ENCODE measurements at places on chromosomes 11 and 22.

DNA sequence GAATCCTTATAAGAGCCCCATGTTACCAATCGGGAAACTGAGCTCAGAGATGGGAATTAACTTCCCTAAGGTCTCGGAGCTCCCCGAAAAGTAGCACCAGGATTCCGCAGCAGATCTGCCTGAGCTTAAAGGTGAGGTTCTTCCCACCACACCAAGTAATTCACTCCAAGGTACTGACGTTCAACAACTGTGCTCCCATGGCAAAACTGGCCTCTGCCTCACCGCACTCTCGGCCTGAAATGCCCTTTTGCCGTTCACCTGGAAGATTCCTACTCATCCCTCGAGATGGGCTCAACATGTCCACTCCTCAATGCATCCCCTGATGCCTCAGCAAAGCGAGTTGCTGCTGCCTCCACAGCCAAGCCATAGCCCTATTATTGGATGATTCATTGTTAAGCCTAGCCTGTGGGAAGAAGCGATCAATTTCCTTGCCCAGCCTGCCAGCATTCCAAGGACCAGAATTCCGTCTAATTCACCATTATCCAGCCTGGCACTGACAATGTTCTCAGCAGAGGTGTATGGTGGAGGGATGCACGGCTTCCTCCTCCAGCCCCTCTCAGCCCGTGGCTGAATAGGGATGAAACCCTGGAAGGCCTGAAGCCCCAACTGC, 4.2 kb downstream of the PLAAT3 start:
- DNase-seq: no peak

- DNase-seq: peak; percentile 8
These were observed 418.8 kb upstream of the LUZP2 start for GRCh38 chr11:24078018-24078417.

DNA sequence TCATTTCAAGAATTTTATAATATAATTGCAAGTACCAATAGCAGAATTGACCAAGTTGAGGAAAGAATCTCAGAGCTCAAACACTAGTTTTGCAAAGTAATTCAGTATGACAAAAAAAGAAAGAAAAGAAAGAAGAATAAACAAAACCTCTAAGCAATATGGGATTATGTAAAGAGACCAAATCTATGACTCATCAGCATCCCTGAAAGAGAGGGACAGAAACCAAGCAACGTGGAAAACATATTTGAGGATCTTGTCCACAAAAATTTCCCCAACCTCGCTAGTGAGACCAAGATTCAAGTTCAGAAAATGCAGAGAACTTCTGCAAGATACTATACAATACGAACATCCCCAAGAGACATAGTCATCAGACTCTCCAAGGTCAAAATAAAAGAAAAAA, 203.7 kb upstream of the DDI1 start:
- no peak for DNase-seq

GRCh38 chr22:41919357-41920224, 4.7 kb upstream of the SHISA8 start:
- DNase-seq: peak; percentile 35

DNA sequence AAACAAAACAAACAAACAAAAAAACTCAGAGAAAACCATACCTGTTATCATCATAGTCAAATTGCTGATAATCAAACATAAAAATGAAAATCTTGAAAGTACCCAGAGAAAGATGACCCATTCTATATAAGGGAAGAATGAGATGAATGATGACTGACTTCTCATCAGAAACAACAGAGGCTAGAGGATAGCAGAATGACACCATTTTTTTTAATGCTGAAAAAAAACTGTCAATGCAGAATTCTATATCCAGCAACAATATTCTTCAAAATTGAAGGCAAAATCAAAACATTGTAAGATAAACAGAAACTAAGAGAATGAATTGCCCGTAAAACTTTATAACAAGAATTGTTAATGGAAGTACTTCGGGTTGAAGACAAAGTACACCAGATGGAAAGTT, 122.1 kb downstream of the ENTHD1 start:
- DNase-seq: no peak

- DNase-seq: no peak
These were observed 33.7 kb downstream of the A4GALT start for GRCh38 chr22:42686756-42687491.

GRCh38 chr11:113667801-113668200, 38.3 kb downstream of the TMPRSS5 start:
- DNase-seq: no peak

DNA sequence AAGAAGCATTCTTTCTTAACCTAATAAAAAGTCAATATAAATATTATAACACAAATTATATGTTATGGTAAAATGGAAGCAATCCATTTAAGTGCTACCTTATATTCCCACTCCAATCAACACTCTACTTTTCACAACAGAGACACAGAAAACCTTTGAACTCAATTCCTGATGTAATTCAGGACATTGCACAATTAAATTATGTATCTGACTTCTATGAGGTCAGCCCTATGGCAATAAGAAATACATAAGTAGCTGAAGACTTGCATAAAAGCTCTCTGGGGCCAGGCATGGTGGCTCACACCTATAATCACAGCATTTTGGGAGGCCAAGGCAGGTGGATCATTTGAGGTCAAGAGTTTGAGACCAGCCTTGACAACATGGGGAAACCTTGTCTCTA, 6.8 kb downstream of the OR4D10 start:
- DNase-seq: no peak

GRCh38 chr22:29693161-29693560, 26.6 kb upstream of the CABP7 start:
- peak; percentile 20 for DNase-seq

DNA sequence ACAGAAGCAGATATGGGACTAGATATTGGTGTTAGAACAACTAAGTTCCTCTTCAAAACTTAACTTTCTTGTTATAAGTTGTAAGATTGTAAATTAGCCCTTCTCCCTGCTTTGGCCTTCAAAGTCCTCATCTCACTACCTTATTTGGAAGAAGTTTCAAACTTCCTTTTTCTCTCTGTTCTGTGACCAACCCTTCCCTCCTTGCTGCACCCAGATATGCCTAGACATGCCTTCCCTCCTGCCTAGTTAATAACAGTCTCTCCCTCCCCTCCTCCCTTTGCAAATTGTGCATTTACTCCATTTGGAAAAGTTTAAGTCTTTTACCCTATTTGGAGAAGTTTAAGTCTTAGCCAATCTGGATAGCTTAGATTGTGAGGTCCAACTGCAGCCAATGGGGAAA, 4.9 kb downstream of the OR52K2 start:
- DNase-seq: no peak

- no peak for DNase-seq
These were observed 13.2 kb downstream of the C11orf87 start for GRCh38 chr11:109435121-109435742.

DNA sequence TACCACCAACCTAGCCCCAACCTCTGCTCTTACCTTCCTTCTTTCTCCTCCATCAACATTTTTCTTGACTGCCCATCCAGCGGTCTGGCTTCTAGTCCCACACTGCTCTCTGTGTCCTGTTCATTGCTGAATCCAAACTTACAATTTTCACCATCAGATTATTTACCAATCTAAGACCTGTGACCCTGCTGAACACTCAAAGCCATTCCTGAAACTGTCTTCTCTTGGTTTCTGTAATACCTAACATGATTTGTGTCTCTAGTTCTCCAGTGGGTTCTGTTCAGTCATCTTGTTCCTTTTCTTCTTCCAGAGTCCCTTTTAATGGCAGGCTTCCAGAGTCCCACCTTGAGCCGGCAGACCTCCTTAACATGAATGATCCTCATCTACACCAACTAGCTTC, 24.1 kb downstream of the RRAS2 start:
- no peak for DNase-seq

DNA sequence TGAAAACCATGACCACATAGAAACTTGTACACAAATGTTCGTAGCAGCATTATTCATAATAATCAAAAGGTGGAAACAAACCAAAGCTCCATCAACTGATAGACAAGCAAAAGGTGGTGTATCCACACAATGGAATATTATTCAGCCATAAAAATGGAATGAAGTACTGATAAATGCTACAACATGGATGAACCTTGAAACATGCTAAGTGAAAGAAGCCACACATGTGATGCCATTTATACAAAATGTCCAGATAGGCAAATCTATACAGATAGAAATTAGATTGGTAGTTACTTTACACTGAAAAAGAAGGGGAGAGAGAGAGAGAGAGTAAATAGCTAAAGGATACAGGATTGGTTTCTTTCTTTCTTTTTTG, 27.7 kb downstream of the MAPK1 start:
- no peak for DNase-seq

GRCh38 chr11:129259931-129260348, 67.8 kb upstream of the ARHGAP32 start:
- no peak for DNase-seq

GRCh38 chr11:57487021-57487778, 26.9 kb downstream of the RTN4RL2 start:
- no peak for DNase-seq

DNA sequence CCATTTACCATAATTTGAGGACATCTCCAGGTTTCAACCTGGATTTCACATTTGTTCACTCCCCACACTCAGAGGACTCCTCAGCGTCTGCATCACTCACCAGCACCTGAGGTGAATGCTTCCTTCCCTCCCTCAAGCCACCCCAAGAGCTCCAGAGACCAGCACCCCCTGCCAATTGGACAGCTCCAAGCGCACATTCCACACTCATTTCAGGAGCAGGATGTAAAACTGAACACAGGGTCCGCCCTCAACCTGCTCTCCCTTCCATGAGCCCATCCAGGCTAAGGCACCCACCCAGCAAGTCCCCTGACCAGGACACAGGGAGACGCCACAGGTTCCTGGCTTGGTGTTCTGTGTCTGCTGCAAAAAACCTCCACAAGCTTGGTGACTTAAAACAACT, 3.9 kb downstream of the SCGB1D1 start:
- DNase-seq: no peak

DNA sequence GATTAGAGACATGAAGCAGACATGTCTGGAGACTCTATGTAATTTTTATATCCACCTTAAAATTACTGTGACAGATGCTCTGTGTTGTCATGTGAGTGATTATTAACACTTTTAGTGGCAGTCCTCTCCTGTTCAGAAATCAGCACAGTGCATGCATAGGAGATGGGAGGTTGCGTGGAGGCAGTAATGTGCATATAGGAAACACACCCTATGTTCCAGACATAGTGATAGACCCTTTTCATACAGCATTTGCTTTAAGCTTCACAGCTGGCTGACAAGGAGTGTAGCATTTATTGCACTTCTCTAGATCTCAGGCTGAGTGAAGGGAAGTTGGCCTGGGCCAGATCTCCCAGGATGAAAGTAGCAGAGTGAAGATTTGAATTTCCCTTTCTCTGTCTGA, 102.3 kb upstream of the SYN3 start:
- no peak for DNase-seq

DNA sequence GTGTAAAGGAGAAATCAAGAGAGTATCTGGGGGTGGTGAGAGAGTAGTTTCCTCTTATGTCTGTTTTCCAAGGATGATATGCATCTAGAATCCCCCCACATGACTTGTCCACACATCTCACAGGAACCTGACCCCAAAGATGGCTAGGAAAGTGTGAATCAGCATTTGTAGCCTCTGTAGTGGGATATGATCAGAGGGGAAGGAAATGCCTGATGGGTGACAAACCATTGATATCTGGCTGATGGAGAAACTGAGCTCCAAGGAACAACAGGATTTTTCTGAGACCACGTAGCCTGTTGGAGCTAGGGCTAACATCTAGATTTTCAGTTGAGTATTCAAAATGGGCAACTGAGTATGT, 369.4 kb downstream of the DDX10 start:
- no peak for DNase-seq

GRCh38 chr11:2166091-2166851, 5.3 kb upstream of the INS start:
- no peak for DNase-seq

- no peak for DNase-seq
These were observed 35.3 kb downstream of the IMMP1L start for GRCh38 chr11:31474083-31474482.

DNA sequence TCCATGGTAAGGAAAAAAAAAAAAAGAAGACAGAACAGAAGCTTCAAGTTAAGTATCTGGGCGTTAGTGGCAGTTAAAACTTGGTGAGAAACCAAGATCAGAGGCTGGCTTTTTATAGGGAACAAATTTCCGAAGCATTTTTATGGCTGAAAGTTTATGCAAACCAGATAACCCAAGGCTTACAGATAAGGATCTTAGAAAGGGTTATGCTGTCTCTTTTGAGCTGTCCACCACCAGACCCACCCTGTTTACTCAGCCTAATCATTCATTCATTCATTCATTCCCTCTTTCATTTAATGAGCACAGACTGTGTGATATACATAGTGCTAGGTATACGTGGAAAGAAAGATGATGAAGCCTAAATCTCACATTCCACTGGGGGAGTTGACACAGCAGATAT, 89.5 kb downstream of the ME3 start:
- peak; percentile 71 for DNase-seq

DNA sequence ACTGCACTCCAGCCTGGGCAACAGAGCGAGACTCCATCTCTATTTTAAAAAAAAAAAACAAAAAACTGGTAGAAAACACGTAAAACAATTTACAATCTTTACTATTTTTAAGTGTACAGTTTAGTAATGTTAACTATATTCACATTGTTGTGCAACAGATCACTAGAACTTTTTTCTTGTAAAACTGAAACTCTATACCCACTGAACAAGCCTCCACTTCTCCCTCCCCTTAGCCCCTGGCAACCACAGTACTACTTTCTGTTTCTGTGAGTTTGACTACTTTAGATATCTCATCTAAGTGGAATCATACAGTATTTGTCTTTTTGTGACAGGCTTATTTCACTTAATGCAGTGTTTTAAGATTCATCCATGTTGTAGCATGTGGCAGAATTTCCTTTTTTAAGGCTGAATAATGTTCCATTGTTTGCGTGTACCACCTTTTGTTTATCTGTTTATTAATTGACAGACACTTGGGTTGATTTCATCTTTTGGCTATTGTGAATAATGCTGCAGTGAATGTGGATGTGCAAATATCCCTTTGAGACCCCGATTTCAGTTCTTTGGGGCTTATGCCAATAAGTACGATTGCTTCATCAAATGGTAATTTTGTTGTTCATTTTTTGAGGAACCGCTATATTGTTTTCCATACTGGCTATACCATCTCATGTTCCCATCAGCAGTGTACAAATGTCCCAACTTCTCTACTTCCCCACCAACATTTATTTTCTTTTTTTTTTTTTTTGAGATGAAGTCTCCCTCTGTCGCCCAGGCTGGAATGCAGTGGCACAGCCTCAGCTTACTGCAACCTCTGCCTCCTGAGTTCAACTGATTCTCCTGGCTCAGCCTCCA, 11.0 kb downstream of the DDB2 start:
- DNase-seq: no peak

- DNase-seq: no peak
These were observed 23.5 kb downstream of the SUN2 start for GRCh38 chr22:38732251-38732815.

GRCh38 chr11:22037505-22037904, 155.4 kb upstream of the ANO5 start:
- no peak for DNase-seq

GRCh38 chr11:76234416-76235232, 28.3 kb upstream of the WNT11 start:
- DNase-seq: peak; percentile 42

Data from umbilical cord (tissue), 2 donors.